ENCODE measurements at places on chromosomes 6 and 20.

- DNase-seq: no peak
Measured at GRCh38 chr6:127824061-127824460, 76.8 kb downstream of the THEMIS start.

- no peak for DNase-seq
Measured at GRCh38 chr6:39822846-39823815, 31.0 kb downstream of the DAAM2 start.

GRCh38 chr6:38137608-38138265, 318.2 kb downstream of the ZFAND3 start:
- no peak for DNase-seq

- DNase-seq: no peak
Measured at GRCh38 chr6:64220801-64221200, 585.2 kb downstream of the PHF3 start.

- no peak for DNase-seq
Measured at GRCh38 chr6:34773916-34774315, 16.6 kb downstream of the SNRPC start.
